ENCODE measurements at places on chromosomes 12 and 14.

DNA sequence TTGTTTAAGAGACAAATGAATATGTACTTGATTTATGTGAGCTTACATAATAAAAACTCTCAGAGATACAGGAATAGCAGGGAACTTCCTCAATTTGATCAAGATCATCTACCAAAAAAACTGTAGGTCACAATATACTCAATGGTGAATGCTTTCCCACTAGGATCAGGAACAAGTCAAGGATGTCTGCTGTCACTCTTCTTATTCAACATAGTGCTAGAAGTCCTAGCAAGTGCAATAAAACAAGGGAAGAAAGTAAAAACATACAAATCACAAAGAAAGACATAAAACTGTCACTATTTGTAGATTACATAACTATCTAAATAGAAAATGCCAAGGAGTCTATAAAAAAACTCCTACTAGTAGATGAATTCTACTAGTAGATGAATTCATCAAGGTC, 41.9 kb upstream of the PAWR start:
- DNase-seq = no peak

DNA sequence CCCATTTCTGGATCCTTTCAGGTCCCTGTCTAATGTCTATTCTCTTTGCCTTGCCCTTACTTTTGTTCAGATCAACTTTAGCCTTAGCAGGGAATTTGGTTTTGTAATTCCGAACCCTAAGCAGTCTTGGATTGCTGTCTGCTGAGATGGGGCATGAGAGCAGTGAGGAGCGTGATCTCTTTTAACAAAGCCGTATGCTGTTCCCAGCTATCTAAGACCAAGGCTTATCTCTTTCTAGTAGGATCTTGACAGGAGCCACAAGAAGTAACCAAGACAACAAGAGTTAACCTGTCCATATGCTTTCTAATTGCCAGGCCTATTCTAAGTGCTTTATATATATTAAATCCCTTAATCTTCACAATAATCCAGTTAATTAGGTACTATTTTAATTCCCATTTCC, 4.5 kb upstream of the DHRS7 start:
- DNase-seq = no peak

DNA sequence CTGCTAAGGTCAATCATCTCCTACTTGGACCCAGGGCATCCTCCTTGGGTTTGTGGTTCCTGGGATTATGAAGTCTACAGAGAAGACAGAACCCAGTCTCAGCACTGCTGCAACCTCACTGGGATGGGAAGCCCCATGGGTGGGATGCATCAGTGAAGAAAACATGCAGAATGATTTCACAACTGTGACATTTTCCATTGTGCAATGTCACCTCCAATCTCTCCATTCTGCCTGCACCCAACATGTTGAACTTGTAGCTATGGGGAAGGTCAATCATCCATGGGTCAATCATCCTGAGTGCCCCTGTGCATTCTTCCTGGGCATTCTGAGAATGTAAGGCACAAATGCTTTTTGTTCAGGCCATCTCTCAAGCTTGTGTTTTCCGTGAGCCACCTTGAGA, 1004.4 kb upstream of the TMEM132C start:
- DNase-seq = no peak

DNA sequence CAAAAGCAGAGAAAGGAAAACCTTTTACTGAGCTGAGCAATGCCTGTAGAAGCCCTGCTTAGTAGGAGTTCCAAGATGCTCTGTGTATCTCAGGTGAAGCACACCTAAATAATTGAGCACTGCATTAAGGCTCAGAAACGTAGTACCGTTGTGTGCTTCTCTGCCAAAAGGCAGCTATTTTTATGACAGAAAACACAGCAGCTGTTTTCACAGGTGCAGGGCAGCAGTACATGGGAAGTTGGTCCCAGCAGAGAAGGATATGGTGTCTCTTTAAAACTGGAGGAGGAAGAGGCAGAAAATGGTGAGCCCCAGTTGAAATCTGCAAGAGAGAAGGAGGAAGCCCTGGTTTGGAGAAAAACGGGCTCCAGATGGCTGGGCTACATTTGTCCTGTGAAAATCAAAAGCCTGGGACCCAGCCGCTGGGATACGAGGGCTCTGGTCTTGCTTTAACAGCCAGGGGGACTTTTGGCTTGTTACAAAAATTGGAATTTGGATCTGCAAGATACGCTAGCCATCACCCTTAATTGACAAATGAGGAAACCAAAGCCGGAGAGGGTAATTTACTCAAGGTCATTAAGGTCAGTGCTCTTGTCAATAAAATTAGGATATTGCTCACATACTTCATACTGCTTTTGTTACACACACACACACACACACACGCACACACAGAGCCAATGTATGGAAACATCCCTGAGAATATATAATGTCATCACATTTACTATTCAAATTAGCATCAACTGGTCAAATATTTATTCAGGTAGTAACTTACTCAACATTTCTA, 27.3 kb downstream of the SPRING1 start:
- DNase-seq = no peak

GRCh38 chr12:11922361-11922760, 148.4 kb upstream of the BCL2L14 start:
- no peak for DNase-seq

DNA sequence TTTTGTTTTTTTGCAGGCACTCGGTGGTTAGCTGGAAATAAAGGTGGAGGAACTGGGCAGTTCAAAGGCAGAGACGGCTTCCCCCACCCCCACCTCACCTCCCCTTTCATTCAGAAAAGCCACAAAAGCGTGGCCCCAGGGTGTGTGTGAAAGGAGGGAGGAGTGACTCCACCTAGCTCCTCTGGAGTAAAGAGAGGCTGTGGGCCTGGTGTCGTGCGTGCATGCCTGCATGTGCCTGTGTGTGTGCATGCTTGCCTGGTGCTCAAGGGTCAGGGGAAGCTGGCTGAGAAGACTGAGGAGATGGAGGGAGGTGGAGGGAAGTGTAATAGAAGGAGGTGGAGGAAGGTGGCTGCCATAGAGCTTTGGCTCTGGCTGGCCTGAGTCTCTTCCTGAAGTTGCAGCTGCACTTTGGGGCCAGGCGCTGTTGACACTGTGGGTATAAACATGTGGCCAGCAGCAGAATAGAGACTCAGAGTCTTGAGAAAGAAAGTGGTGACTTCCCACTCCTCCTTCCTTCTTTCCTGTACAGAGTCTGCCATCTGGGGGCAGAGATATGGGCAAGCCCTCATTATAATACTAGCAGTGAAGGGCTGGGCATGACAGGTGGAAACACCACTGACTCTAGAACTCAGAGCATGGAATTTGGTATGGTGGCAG, 36.9 kb upstream of the SINHCAF start:
- no peak for DNase-seq

GRCh38 chr14:94752591-94753436, 17.1 kb downstream of the GSC start:
- no peak for DNase-seq
